ENCODE measurements at places on chromosomes 6 and 20. TPM values are rescaled to one million over a fixed set of nuclear protein-coding genes. Genes with fewer than 3 reads are reported as not detected.

GRCh38 chr20:2108987-2109386 is 7.4 kb downstream of the STK35 start:
- no peak for DNase-seq

DNA sequence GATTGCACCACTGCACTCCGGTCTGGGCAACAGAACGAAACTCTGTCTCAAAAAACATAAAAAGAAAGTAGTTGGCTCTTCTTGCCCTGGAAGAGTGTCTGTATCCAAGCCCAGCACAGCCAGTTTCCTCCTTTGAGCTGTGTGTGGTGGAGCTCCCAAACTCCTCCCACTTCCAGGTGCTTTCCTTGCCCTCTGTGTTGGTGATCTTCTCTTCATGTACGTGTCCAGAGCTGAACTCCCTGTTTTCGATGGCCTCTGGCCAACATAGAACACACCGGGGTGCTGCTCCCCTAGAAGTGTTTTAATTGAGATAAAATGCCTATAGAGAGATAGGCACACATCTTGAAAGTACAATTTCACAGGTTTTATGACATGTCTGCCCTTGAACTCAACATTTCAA is 16.7 kb upstream of the SGK2 start:
- no peak for DNase-seq

GRCh38 chr6:116371120-116371917 is 572 bp downstream of the DSE start:
- no peak for DNase-seq

- DNase-seq, result no peak
Measured at GRCh38 chr6:40832691-40833090, 206.3 kb downstream of the UNC5CL start.

DCDC2 gene
- total RNA-seq, result not detected

OVOL2 gene
- total RNA-seq, result not detected

DNA sequence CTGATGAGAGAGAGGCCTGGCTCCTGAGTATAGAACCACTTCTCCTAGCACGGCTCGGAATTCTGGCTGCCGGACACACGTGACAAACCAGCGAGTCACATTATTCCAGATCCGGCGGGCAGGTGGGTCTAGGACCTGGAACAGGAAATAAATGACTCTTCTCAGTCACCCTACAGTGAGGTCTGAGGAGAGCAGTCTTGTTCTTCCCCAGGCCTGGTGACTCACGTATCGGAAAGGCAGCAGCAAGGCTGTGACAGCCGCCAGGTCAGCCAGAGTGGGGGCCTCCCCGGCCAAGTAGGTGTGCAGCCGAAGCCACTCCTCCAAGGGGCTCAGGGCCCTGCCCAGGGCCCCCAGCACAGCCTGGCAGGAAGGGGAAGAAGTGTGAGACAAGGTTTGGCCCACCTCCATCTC is 2.8 kb downstream of the VARS1 start:
- no peak for DNase-seq

CUL7 gene
- total RNA-seq, result 7.7 TPM

DNA sequence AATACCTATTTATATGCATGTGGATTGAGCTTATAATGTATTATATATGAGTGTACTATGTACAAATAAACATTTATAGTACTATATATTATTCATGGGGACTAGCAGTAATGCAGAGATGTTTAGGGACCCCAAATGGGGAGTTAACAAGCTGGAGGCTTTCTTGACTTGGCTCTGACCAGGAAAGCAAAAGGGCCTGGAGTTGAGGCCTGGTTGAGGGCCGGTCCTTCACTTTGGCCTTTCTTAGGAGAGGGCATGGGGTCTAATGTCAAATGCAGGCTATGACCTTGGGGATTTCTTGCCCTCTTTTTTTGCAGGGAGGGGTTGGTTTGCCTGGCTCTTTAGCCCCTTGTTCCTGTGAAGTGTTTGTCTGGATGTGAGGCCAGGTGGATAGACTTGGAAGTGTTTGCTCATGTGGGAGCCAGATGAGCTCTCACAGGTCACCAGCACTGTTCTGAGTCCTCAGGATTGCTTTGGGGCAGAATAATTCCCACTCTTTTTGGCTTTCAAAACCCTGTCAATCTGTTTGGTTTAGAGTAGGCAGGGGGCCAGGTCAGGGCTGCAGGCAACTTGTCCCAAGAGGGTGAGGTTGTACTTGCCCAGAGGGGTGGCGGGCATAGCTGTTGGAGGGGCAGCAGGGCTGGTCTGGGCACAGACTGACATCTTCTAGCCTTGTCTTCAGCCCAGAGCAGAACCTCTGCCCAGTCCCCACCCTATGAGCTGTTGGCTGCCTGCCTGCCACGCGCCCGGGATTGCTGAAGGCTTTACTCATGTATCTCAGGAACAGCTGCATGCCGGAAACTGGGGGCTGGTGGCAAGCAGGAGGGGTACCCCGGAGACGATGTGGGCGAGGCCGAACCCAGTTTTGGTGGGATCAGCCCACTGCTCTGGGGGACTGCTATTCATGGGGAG is 14.6 kb downstream of the TJAP1 start:
- no peak for DNase-seq

- no peak for DNase-seq
Measured at GRCh38 chr6:119226089-119226488, 123.5 kb downstream of the MAN1A1 start.

- no peak for DNase-seq
Measured at GRCh38 chr20:62736026-62736406, 27.4 kb downstream of the NTSR1 start.

GRCh38 chr6:43723737-43724295 is 36.2 kb upstream of the MRPS18A start:
- peak; percentile 50 for DNase-seq

GRCh38 chr6:141829566-141830360 is 303.0 kb upstream of the GJE1 start:
- no peak for DNase-seq

HLA-DOA gene
- 14.0 TPM for total RNA-seq

DNA sequence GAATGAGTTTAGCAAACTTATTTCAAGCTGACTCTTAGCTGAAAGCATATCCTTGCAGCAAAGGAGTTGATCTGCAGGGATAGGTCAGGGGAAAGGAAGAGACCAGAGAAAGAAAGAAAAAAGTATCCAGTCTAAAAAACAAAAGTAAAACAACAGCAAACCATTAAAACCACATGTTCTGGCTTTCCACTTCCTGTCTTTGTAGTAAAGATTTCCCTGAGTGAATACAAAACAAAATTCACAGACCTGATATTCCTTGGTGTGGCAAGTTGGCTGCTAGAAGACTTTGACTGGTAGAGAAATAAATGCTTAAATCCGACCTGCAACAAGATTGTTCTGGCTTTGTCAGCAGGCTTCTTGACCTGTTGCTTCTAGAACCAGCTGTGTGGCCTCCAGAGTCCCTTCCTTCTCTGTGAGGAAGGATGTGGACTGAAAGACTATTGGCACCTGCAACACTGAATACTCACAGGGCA is 23.4 kb upstream of the MCM3 start:
- DNase-seq, result no peak

GRCh38 chr6:90354961-90355360 is 58.3 kb upstream of the BACH2 start:
- no peak for DNase-seq

GRCh38 chr6:100775667-100776066 is 105.5 kb downstream of the ASCC3 start:
- DNase-seq, result no peak

- DNase-seq, result no peak
Measured at GRCh38 chr6:53630533-53631226, 34.9 kb downstream of the KLHL31 start.
